ENCODE measurements at places on chromosomes 11 and 22. TPM values are rescaled to one million over a fixed set of nuclear protein-coding genes. Genes with fewer than 3 reads are reported as not detected.

The CFAP300 gene
- not detected for total RNA-seq

The GAS2 gene
- total RNA-seq: 2.4 TPM

The MUC2 gene
- not detected for total RNA-seq

The DUSP8 gene
- 4.2 TPM for total RNA-seq

The NRGN gene
- 5.4 TPM for total RNA-seq

The C11orf16 gene
- total RNA-seq: not detected

The ZNF215 gene
- total RNA-seq: 0.24 TPM

The HOATZ gene
- total RNA-seq: not detected

The TSGA10IP gene
- not detected for total RNA-seq

The DDTL gene
- 8.0 TPM for total RNA-seq

The OR2AG2 gene
- 0.20 TPM for total RNA-seq

The OR56A1 gene
- 0.05 TPM for total RNA-seq

The LRRC10B gene
- not detected for total RNA-seq

The UBQLNL gene
- total RNA-seq: not detected

The JHY gene
- 0.55 TPM for total RNA-seq

The PHOX2A gene
- not detected for total RNA-seq

The TRPC6 gene
- total RNA-seq: not detected

The PRR14L gene
- 80.4 TPM for total RNA-seq

The ART1 gene
- total RNA-seq: not detected

The OR51B4 gene
- not detected for total RNA-seq
